ENCODE measurements at places on chromosomes 3 and 15.

DNA sequence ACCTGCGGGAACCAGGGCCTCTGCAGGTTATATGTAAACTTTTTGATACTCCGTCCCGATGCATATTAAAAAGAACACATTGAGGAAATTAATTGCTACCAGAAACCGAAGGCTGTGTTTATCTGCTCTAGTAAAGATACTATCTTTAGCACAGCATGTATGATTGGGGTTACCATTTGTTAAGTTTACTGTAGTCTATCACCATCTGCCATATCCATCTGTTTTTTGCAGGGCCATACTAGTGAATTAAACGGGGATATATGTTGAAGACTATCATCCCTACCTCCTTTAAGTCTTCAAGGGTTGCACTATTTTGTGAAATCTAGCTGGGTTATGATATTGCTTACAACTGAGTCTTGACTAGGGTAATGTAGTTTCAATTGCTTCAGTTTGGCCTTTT is 597.0 kb downstream of the SQOR start:
- no peak for DNase-seq

DNA sequence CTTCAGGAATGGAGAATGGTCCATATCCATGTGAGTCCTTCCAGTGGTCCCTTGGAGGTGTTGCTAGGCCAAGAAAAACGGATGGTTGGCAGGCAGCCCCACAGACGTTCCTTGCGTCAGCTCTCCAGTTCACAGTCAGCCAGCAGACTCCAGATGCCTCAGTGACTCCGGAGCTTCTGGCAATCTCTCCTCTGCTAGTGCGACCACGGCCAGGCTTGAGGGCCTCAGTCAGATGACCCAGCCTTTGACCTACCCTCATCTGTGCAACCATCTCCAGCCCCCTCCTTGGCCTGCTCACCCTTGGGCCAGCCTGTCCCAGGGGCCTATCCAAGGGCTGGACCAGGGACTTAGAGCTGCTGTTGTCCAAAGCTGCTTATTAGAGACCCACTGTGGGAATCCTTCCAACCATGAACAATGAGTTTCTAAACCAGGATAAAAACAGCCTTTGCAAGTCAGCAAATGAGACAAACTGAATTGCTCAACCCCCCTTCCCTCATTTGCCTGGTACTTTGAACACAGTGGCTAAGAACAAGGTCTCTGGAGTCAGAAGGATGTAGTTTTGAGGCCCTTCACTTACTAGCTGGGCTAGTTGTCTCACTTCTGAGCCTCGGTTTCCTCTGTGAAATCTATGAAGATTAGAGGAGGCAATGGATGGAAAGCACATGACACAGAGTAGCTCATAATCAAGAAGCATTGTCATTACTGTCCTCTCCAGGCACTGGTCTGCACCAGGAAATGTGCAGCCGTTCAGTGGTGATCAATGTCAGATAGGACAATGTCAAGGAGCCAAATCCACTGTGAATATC is 44.8 kb downstream of the ANP32A start:
- no peak for DNase-seq

- no peak for DNase-seq
Observed at GRCh38 chr3:147652651-147653366, 243.6 kb downstream of the ZIC1 start.

DNA sequence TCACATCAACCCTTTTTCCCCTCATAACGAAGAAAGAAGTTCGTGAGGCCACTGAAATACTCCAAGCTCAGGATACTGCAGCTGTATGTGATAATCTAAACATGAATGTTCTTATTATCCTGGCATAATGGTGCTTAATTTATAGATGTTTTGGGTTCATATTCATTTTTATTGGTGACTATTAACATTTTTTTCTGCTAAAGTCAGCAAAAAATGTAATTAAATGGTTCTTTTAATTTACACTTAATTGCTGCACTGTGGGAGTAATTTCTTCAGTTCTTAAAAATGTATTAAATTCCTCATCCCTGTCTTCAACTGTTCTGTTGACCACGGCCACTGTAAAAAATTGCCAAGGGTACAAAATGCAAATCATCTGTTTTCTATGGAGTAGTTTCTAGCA is 95.6 kb downstream of the CDIN1 start:
- DNase-seq, result no peak

Data from Caco-2 (cell line).